Lower lobe of right lung (tissue), 2 donors: ENCODE measurements at places on chromosomes 12 and 14.
A peak's percentile ranks its signal among the peaks of the same experiment; 100 is the strongest.

- no peak for DNase-seq
- no peak overlapping the region for H3K4me3 ChIP-seq
- H3K27ac ChIP-seq, result no peak overlapping the region
- H3K27me3 ChIP-seq, result no peaks in the 10 kb centered on the region
These were observed 255.9 kb downstream of the KCNC2 start for GRCh38 chr12:74953697-74954096.

DNA sequence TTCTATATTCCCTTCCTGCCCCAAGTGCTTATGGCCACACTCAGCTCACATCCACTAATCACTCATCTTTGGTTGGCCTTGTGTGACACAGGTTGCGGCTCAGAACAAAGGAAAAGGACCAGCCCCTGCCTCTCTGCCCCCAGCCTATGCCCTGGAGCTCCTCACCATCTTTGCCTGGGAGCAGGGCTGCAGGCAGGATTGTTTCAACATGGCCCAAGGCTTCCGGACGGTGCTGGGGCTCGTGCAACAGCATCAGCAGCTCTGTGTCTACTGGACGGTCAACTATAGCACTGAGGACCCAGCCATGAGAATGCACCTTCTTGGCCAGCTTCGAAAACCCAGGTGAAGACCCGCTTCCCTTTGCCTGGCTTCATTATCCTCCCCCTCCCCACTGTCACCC is 15.8 kb upstream of the OAS2 start:
- no peaks in the 10 kb centered on the region for H3K27me3 ChIP-seq
- no peaks in the 10 kb centered on the region for H3K4me1 ChIP-seq
- DNase-seq, result no peak
- H3K36me3 ChIP-seq, result peaks cover 82% of the 10 kb centered on the region
- no peak overlapping the region for H3K27ac ChIP-seq

GRCh38 chr12:131701705-131702572 is 9.0 kb upstream of the SFSWAP start:
- no peaks in the 10 kb centered on the region for H3K36me3 ChIP-seq
- H3K27ac ChIP-seq, result no peak overlapping the region
- no peak for DNase-seq
- H3K27me3 ChIP-seq, result no peaks in the 10 kb centered on the region

GRCh38 chr14:104982548-104983230 is 2.9 kb upstream of the CLBA1 start:
- no peaks in the 10 kb centered on the region for H3K36me3 ChIP-seq
- H3K4me3 ChIP-seq, result no peak overlapping the region
- H3K4me1 ChIP-seq, result peaks cover 29% of the 10 kb centered on the region
- peaks cover 3% of the 10 kb centered on the region for H3K27me3 ChIP-seq
- DNase-seq, result peak; percentile 41
- H3K27ac ChIP-seq, result no peak overlapping the region

GRCh38 chr12:107163413-107163812 is 70.1 kb upstream of the CRY1 start:
- H3K4me1 ChIP-seq, result no peaks in the 10 kb centered on the region
- no peak overlapping the region for H3K27ac ChIP-seq
- H3K27me3 ChIP-seq, result peaks cover 4% of the 10 kb centered on the region
- no peaks in the 10 kb centered on the region for H3K36me3 ChIP-seq
- DNase-seq, result no peak
- no peak overlapping the region for H3K4me3 ChIP-seq

GRCh38 chr12:14844401-14844800 is 1.1 kb upstream of the ART4 start:
- H3K27ac ChIP-seq, result no peak overlapping the region
- no peak for DNase-seq
- no peaks in the 10 kb centered on the region for H3K27me3 ChIP-seq
- no peaks in the 10 kb centered on the region for H3K36me3 ChIP-seq
- H3K4me3 ChIP-seq, result no peak overlapping the region
- H3K4me1 ChIP-seq, result peaks cover 45% of the 10 kb centered on the region

GRCh38 chr14:29166507-29166906 is 399.9 kb downstream of the FOXG1 start:
- no peaks in the 10 kb centered on the region for H3K4me1 ChIP-seq
- H3K36me3 ChIP-seq, result no peaks in the 10 kb centered on the region
- no peak overlapping the region for H3K27ac ChIP-seq
- H3K4me3 ChIP-seq, result no peak overlapping the region
- no peaks in the 10 kb centered on the region for H3K27me3 ChIP-seq

GRCh38 chr12:3055026-3055703 is 22.0 kb upstream of the TSPAN9 start:
- no peak overlapping the region for H3K27ac ChIP-seq
- H3K27me3 ChIP-seq, result no peaks in the 10 kb centered on the region
- H3K36me3 ChIP-seq, result no peaks in the 10 kb centered on the region

GRCh38 chr12:58419905-58420304 is 478.5 kb downstream of the ATP23 start:
- no peaks in the 10 kb centered on the region for H3K36me3 ChIP-seq
- H3K27ac ChIP-seq, result no peak overlapping the region
- peaks cover 2% of the 10 kb centered on the region for H3K4me1 ChIP-seq
- no peak overlapping the region for H3K4me3 ChIP-seq
- H3K27me3 ChIP-seq, result no peaks in the 10 kb centered on the region
- no peak for DNase-seq

GRCh38 chr14:100874411-100875091 is 29.0 kb downstream of the RTL1 start:
- no peak overlapping the region for H3K27ac ChIP-seq
- H3K36me3 ChIP-seq, result no peaks in the 10 kb centered on the region

- H3K4me1 ChIP-seq, result peaks cover 38% of the 10 kb centered on the region
- no peak for DNase-seq
- H3K27ac ChIP-seq, result no peak overlapping the region
These were observed 212.7 kb downstream of the ZFP36L1 start for GRCh38 chr14:68580096-68580645.

DNA sequence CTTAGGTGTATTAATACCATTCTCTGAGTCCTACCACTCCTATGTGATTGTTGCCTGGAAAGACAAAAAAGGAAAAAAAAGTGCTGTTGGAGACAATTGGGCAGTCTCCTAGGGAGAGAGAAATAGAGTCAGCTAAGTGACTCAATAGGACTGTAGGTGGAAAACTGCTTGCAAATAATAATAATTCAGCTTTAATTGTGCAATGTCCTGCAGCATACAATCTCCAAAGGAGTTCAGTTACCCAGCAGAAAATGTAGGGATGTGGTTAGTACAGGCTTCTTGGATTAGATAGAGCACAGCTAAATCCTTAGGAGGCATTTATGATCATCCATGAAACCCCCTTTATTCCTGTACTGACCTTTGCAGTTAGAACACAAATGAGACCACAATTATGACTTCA is 3.0 kb upstream of the SRSF9 start:
- no peaks in the 10 kb centered on the region for H3K27me3 ChIP-seq
- peaks cover 1% of the 10 kb centered on the region for H3K36me3 ChIP-seq
- DNase-seq, result no peak
- no peak overlapping the region for H3K4me3 ChIP-seq
- H3K4me1 ChIP-seq, result peaks cover 20% of the 10 kb centered on the region

DNA sequence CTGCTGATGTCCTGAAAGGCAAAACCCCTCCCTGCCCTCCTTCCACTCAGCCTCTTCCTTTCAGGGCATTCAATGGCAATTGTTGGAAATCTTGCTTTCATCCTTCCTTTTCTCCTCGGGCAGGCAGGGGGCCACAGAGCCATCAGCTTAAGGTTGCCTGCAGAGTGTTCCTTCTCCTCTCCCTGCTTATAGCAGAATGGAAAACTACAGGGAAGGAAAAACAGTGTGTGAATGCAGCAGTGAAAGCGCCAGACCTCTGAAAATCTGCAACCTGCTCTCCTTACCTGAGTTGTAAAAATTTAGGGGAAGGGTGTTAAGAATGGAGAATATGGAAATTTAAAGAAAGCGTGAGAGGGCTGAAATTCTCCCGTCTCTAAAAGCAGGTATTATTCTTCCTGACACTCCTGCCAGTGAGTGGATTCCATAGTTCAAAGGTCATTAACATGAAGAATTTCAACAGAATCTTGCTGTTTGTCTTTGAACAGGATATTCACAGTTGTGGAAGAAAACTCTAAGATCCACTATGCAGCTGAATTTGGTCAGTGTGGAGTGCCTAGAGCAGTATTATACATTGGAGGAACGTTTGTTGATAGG is 348.8 kb downstream of the KCNH5 start:
- DNase-seq, result no peak
- no peak overlapping the region for H3K27ac ChIP-seq
- H3K36me3 ChIP-seq, result no peaks in the 10 kb centered on the region
- no peaks in the 10 kb centered on the region for H3K4me1 ChIP-seq

GRCh38 chr12:12007001-12007712 is 63.6 kb upstream of the BCL2L14 start:
- no peak overlapping the region for H3K4me3 ChIP-seq
- no peaks in the 10 kb centered on the region for H3K36me3 ChIP-seq
- H3K27me3 ChIP-seq, result no peaks in the 10 kb centered on the region
- H3K27ac ChIP-seq, result no peak overlapping the region
- peaks cover 12% of the 10 kb centered on the region for H3K4me1 ChIP-seq

DNA sequence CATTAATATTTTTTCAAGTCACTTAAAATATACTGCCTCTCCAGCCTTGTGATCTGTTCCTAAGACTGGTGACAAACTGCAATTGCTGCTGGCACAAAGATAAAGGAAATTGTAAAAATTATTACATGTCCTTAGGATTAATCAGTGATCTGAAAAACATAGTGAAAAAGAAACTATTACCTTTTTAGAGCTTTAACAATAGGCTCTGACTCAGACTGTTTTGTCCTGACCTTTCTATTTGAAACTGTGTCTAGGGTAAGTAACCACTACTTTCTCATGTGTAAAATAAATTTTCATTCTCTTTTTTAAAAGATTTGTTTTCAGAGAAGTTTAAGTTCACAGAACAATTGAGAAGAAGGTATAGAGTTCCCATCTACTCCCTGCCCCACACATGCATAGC is 80.4 kb upstream of the CLEC14A start:
- H3K4me3 ChIP-seq, result no peak overlapping the region
- H3K4me1 ChIP-seq, result no peaks in the 10 kb centered on the region
- no peaks in the 10 kb centered on the region for H3K27me3 ChIP-seq
- DNase-seq, result no peak

GRCh38 chr12:331287-331686 is 57.8 kb downstream of the KDM5A start:
- no peaks in the 10 kb centered on the region for H3K4me1 ChIP-seq
- no peak overlapping the region for H3K27ac ChIP-seq
- H3K4me3 ChIP-seq, result no peak overlapping the region
- no peaks in the 10 kb centered on the region for H3K27me3 ChIP-seq
- H3K36me3 ChIP-seq, result peaks cover 96% of the 10 kb centered on the region
- no peak for DNase-seq

GRCh38 chr12:1662761-1663439 is 28.0 kb upstream of the ADIPOR2 start:
- peak; percentile 80 for DNase-seq
- peak overlapping the region; percentile 76 for H3K27ac ChIP-seq
- no peaks in the 10 kb centered on the region for H3K27me3 ChIP-seq
- no peaks in the 10 kb centered on the region for H3K36me3 ChIP-seq
- peak overlapping the region; percentile 19 for H3K4me3 ChIP-seq

- peaks cover 37% of the 10 kb centered on the region for H3K36me3 ChIP-seq
- H3K27me3 ChIP-seq, result no peaks in the 10 kb centered on the region
- no peaks in the 10 kb centered on the region for H3K4me1 ChIP-seq
- H3K4me3 ChIP-seq, result no peak overlapping the region
These were observed 15.0 kb upstream of the KCNMB4 start for GRCh38 chr12:70351076-70351475.

DNA sequence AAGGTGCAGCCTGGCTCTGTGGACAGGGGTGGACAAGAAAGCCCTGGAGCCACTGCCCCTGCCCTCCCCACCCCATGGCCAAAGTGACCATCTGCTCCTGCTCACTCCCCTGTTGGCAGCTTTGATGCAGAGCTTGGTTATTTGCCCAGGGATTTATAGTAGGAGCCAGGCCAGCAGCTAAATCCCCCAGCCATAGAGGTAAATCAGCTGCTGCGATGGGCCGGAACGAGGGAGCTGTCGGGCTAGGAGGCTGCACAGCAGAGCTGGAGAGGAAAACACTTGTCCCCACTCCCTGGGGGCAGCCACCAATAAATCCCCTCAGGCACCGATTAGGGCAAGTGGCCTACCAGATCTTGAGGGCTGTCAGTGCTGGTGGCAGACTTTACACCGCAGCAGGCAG is 26.0 kb downstream of the SMUG1 start:
- H3K27me3 ChIP-seq, result no peaks in the 10 kb centered on the region
- no peaks in the 10 kb centered on the region for H3K36me3 ChIP-seq
- H3K4me3 ChIP-seq, result no peak overlapping the region

GRCh38 chr12:50110762-50111351 is 1.2 kb upstream of the COX14 start:
- peak overlapping the region; percentile 33 for H3K4me3 ChIP-seq
- H3K27me3 ChIP-seq, result no peaks in the 10 kb centered on the region
- peaks cover 17% of the 10 kb centered on the region for H3K36me3 ChIP-seq
- H3K4me1 ChIP-seq, result peaks cover 44% of the 10 kb centered on the region
- peak overlapping the region; percentile 97 for H3K27ac ChIP-seq

GRCh38 chr12:26595806-26596205 is 237.2 kb downstream of the ITPR2 start:
- no peaks in the 10 kb centered on the region for H3K27me3 ChIP-seq
- DNase-seq, result no peak
- H3K4me1 ChIP-seq, result no peaks in the 10 kb centered on the region

GRCh38 chr14:37617864-37618365 is 22.5 kb downstream of the TTC6 start:
- no peak for DNase-seq
- no peaks in the 10 kb centered on the region for H3K36me3 ChIP-seq
- no peak overlapping the region for H3K27ac ChIP-seq
- H3K4me3 ChIP-seq, result no peak overlapping the region
- peaks cover 17% of the 10 kb centered on the region for H3K27me3 ChIP-seq

GRCh38 chr12:102871014-102871413 is 46.0 kb downstream of the PAH start:
- no peaks in the 10 kb centered on the region for H3K27me3 ChIP-seq
- H3K4me1 ChIP-seq, result no peaks in the 10 kb centered on the region
- DNase-seq, result no peak
- no peak overlapping the region for H3K27ac ChIP-seq
- H3K36me3 ChIP-seq, result no peaks in the 10 kb centered on the region

- H3K4me3 ChIP-seq, result no peak overlapping the region
- no peak for DNase-seq
- H3K27ac ChIP-seq, result no peak overlapping the region
- no peaks in the 10 kb centered on the region for H3K27me3 ChIP-seq
- peaks cover 13% of the 10 kb centered on the region for H3K36me3 ChIP-seq
These were observed 8.6 kb downstream of the CAPRIN2 start for GRCh38 chr12:30746190-30746589.

DNA sequence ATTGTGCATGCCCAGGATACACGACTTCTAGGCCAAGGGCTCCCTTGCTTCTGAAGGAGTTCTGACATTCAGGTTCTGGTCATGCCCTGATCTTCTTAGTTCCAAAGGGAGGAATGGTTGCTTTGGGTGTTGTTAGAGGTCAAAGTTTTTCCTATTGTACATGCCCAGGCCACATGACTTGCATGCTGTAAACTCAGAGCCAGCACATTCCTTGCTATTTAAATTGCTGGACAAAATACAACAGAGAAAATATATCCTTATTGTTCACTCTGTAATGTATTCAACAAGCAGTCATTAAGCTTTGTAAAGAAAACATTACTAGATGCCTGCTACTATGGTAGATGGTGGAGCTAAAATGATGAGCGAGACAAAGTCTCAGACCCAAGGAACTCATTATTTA is 71.2 kb upstream of the COCH start:
- no peaks in the 10 kb centered on the region for H3K36me3 ChIP-seq
- no peak overlapping the region for H3K4me3 ChIP-seq
- no peaks in the 10 kb centered on the region for H3K27me3 ChIP-seq
- no peak overlapping the region for H3K27ac ChIP-seq
- H3K4me1 ChIP-seq, result no peaks in the 10 kb centered on the region
- no peak for DNase-seq

GRCh38 chr14:45633220-45633984 is 380.4 kb upstream of the MIS18BP1 start:
- DNase-seq, result no peak
- no peak overlapping the region for H3K4me3 ChIP-seq
- no peaks in the 10 kb centered on the region for H3K27me3 ChIP-seq
- H3K4me1 ChIP-seq, result no peaks in the 10 kb centered on the region
- H3K36me3 ChIP-seq, result no peaks in the 10 kb centered on the region
